ENCODE measurements at places on chromosomes 12 and 14. TPM values are rescaled to one million over a fixed set of nuclear protein-coding genes. Genes with fewer than 3 reads are reported as not detected.
A peak's percentile ranks its signal among the peaks of the same experiment; 100 is the strongest.

- H3K4me1 ChIP-seq = no peaks in the 10 kb centered on the region
- no peak overlapping the region for H3K4me3 ChIP-seq
- H3K27ac ChIP-seq = no peak overlapping the region
- peaks cover 4% of the 10 kb centered on the region for H3K27me3 ChIP-seq
Measured at GRCh38 chr12:54740882-54741281, 92.7 kb upstream of the DCD start.

GRCh38 chr12:118685983-118686607 lies 295.2 kb upstream of the SRRM4 start:
- H3K27me3 ChIP-seq = no peaks in the 10 kb centered on the region
- no peaks in the 10 kb centered on the region for H3K36me3 ChIP-seq
- DNase-seq = no peak
- no peak overlapping the region for H3K4me3 ChIP-seq
- H3K4me1 ChIP-seq = no peaks in the 10 kb centered on the region

DNA sequence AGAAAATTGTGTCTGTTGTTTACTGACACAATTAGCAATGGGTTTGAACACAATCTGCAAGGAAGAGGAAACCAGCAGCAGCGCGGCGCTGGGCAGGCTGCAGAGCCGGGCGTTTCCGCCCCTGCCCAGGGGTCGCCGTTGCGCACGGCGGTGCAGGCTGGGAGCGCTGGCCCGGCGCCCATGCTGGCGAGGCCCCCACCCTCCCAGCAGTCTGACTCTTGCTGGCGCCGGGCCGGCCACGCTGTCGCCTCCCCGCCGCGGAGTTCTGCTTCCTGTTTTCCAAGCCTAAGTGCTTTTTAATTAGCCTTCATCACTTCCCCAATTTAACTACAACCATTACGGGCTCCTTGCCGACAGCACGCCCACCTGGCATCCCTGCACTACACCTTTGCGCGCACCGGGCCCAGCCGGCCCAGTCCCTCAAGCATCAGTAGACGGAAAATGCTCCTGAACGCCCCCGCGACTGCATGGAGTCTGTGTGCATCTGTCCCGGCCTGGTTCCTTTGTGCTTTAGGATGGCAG lies 212.1 kb downstream of the GXYLT1 start:
- H3K36me3 ChIP-seq = no peaks in the 10 kb centered on the region
- DNase-seq = no peak
- H3K27me3 ChIP-seq = peaks cover 11% of the 10 kb centered on the region

DNA sequence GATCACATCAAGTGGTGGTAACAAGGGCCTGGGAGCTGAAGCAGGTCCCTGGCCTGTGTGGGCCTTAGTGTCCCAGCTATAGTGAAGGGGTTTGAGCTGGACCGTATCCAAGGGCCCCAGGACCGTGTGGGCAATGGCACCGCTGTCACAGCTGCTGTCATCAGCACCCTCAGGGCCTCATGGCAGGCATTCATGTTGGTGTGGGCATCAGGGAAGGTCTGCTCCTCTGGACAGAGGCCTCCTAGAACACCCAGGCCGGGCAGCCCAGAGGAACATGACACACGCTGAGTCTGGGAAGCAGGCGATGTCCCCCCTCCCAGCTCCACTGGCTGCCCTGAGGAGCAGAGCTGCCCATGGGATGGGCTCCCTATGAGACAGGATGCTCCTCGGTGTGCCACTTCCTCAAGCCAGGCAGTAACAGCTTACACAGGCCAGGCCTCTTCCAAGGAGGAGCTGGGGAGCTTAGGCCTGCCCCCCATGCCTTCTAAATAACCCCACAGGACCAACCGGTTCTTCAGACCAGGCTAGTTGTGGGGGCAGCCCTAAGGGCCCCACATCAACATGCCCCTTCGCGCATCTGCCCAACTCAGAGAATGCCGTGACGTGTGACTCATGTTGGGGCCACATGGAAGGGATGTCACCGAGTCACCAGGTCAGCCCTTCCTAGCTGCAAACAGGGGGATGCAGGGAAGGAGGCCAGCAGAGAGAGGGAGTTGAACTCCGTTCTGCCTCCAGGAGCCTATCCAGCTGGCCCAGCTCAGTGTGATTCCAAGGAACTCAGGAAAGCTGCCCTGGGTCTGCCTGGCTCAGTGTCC lies 80.4 kb downstream of the PITPNM2 start:
- peaks cover 8% of the 10 kb centered on the region for H3K4me1 ChIP-seq
- H3K36me3 ChIP-seq = no peaks in the 10 kb centered on the region
- H3K27ac ChIP-seq = no peak overlapping the region

GRCh38 chr12:5022465-5023061 lies 21.1 kb upstream of the KCNA5 start:
- H3K4me1 ChIP-seq = no peaks in the 10 kb centered on the region
- peaks cover 39% of the 10 kb centered on the region for H3K27me3 ChIP-seq
- no peak overlapping the region for H3K4me3 ChIP-seq

- no peak overlapping the region for H3K27ac ChIP-seq
- H3K4me1 ChIP-seq = no peaks in the 10 kb centered on the region
- peaks cover 16% of the 10 kb centered on the region for H3K27me3 ChIP-seq
- DNase-seq = no peak
Measured at GRCh38 chr12:119589097-119589496, 4.5 kb upstream of the TMEM233 start.

DNA sequence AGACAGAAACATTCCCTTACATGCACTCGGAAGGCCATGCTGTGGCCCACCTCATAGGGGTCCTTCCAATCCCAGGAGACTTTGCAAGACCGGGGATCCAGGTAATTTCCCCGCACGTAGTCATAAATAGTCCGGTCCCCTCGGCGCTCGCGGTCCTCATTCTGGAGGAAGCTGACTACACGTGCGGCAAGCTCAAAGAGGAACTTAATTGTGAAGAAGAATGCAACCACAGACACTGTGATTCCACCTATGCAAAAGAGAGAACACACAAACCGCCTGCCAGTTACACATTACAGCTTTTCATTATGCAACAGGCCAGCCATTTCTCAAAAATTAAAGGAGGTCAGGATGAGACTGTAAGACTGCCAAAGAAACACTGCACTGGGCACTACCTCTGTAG lies 28.4 kb downstream of the AREL1 start:
- H3K4me1 ChIP-seq = no peaks in the 10 kb centered on the region
- no peak overlapping the region for H3K4me3 ChIP-seq
- H3K36me3 ChIP-seq = peaks cover 47% of the 10 kb centered on the region
- no peak for DNase-seq
- no peak overlapping the region for H3K27ac ChIP-seq

GRCh38 chr12:112382866-112383265 lies 635 bp upstream of the HECTD4 start:
- H3K36me3 ChIP-seq = no peaks in the 10 kb centered on the region
- H3K4me3 ChIP-seq = peak overlapping the region; percentile 85
- no peaks in the 10 kb centered on the region for H3K27me3 ChIP-seq
- H3K27ac ChIP-seq = peak overlapping the region; percentile 34
- peaks cover 27% of the 10 kb centered on the region for H3K4me1 ChIP-seq
- DNase-seq = no peak

GRCh38 chr12:119177724-119178380 lies 879 bp upstream of the HSPB8 start:
- H3K27me3 ChIP-seq = no peaks in the 10 kb centered on the region
- no peak overlapping the region for H3K4me3 ChIP-seq
- no peak for DNase-seq
- no peak overlapping the region for H3K27ac ChIP-seq
- H3K36me3 ChIP-seq = no peaks in the 10 kb centered on the region

Gene TAS2R8
- total RNA-seq = 0.50 TPM

Gene APOLD1
- total RNA-seq = 11.1 TPM

Gene SLC17A8
- not detected for total RNA-seq

Gene HHIPL1
- total RNA-seq = 2.0 TPM
